ENCODE measurements at places on chromosomes 11 and 22. TPM values are rescaled to one million over a fixed set of nuclear protein-coding genes. Genes with fewer than 3 reads are reported as not detected.

Gene POLR2F
- 124 TPM for polyA plus RNA-seq

Gene TEX12
- polyA plus RNA-seq = not detected

Gene GNAZ
- polyA plus RNA-seq = 1.8 TPM

Gene PRODH
- polyA plus RNA-seq = 3.4 TPM

Gene GAS2
- 6.2 TPM for polyA plus RNA-seq
